SIG-M5 (cell line): ENCODE measurements at places on chromosomes 12 and 14.

DNA sequence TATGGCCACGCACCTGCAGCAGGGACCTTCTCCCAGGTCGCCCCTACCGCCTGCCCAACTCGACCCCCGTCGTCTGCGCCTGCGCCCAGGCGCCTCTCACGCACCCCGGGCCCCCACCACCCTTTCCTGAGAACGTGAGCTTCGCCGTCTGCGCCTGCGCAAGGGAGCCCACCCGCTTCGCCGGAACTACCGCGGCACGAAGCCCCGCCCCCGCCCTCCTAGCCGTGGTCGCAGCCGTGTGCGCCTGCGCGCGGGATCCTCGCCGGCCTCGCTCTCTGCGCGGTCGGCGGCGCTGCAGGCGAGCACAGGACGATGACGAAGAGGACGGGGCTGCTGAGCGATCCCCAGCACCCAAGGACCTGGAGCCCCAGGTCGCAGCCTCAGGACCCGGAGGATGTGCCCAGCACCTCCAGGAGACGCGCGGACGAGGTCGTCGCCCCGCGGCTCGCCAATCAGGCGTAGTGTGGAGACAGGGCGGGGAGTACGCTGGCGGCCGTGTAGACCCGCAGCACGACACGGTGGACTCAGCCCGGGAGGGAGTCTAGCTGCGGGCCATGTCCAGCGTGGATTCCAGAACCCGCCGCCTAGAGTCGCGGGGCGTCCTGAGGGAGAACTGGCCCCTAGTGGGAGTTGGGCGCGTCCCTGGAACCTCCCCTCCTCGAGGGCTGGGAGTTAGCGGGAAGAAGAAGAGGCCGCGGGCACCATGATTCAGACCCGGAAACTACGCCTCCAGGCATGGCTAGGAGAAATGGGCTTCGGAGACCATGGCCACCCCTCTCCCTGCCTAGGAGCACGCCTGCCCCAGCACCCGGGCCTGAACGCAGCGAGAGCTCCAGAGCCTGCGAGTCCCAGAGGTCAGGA lies 1120.8 kb upstream of the TMEM132C start:
- DNase-seq, result no peak

DNA sequence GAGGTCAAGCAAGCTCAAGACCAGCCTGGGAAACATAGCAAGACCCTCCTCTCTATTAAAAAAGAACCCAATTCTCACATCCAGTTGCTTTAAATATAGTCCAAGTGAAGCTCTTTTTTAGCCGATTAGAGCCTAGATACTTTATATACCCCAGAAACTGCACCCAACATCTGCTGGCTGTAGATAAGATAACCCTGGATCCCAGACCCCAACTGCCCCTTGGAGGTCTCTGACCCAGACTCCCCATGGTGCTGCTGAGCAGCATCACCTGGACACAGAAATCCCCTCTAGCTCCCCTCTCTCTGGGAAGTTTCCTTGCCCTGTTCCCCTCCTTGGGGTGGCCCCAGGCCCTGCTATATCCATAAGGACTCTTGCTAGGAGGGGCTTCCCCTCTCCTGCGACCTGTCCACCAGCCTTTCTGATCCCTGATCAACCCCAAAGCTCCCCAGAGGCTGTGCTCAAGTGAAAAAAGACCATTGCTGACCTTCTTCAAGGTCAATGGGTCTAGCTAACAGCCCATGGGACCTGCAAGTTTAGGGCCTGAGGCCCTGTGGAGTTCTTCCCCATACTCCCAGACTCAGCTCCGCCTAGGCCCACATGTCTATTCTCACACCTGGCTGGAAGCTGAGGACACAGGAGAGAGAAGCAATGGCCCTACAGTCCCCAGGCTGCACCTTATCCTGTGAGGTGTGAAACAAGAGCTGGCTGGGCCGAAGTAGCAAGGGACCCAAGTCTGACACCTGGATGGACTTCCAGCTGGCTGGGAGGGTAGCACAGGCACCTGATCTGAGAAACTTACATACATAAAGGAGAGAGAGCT lies 56.2 kb downstream of the ARL6IP4 start:
- DNase-seq, result no peak

DNA sequence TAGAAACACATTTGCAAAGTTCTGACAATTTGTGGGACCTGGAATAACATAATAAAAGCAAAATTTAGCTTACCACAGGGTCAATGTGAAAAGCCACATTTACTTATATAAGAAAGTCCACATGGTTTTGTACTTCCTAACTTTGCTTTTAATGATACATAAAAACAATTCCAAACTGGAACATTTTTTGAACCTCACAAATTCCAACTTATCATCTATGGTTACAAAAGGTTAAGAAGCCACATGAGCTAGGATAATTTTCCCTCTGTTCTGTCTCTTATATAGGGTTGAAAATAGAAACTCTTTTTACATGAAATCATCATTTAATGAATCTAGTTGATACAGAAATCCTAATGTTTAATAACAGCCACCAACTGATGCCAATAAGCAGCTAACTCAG lies 8.9 kb upstream of the RERG start:
- no peak for DNase-seq

- no peak for DNase-seq
These were observed 80.5 kb downstream of the FBXW8 start for GRCh38 chr12:116990971-116991966.

GRCh38 chr14:20632448-20632830 lies 9.1 kb downstream of the OR6S1 start:
- DNase-seq, result no peak

GRCh38 chr12:92568691-92569090 lies 134.1 kb upstream of the PLEKHG7 start:
- no peak for DNase-seq

DNA sequence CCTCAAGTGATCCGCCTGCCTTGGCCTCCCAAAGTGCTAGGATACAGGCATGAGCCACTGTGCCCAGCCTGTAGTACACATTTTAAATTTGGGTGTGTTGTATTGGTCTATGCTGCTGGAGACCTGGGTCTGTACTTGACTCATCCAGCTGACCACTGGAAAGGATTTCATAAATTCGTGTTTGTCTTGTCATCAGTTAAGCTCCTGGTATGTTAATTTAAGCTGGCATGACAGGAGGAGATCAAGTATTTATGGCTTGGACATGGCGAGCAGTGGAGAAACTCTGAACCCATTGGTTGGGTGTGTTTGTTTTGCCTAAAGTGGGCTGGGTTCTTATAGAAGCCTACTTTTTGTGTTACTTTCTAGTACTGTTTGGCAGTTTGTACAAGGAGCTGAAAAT lies 24.2 kb downstream of the YY1 start:
- DNase-seq, result no peak

DNA sequence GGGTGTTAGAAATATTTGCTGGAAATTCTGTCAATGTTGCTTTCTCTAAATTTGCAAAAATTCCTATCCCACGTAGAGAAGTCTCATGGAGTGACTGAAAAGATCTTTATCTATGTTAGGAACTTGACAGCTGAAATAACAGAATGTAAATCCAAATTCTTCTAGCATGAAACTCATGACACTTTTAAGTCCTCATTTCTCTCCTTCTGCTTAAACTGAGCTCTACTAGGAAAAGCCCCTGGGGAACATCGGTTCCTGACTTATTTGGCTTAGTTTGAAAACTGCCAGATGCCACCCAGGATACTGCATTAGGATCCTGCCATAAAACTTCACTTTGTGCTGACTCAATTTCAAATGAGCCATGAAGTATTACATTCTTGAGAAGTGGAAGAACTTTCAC lies 426.0 kb downstream of the GALC start:
- DNase-seq, result no peak

DNA sequence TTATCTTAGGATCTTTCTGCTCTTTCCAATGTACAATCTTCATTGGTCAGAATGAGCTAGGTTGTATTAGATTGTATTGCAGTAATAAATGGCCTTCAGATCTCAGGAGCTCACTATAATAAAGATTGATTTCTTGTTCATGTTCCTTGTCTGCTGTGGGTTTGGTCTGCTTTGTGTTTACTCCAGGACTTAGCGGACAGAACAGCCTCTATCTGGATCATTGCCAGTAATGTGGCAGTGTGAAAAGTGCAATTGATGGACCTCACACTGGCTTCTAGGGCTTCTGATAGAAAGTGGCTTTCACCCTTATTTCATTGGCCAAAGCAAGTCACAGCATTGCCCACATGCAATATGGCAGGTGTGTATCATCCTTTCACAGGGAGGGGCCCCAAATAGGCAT lies 81.2 kb downstream of the BTG1 start:
- DNase-seq, result no peak

DNA sequence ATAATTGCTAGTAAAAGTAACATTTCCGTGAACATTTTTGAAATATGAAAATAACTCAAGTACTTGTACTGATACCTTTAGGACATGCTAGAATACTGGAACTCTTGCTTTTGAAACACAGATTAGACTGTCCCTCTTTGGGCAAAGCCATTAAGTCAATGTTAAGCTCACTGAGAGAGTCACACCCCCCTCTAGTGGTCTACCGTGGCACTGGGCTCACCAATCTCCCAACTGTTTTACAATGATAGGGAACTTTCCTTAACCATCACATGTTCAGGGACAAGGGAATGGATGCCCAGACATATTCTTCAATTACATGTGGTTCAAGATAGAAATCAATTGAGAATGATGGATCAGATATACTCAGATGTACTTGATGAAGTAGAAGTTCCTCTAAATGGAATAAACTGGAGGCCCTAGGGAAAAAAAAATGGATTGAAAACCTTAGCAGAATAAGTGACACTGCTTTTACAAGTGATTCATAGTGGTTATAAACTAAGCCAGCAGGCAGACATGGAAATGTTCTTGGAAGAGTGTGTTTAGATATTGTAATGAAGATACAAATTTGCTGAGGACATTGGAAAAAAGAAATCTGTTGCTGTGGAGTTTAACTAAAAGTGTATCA lies 17.8 kb downstream of the NANOG start:
- DNase-seq, result no peak
